Sigmoid colon (tissue), 7 donors: ENCODE measurements at places on chromosomes 1 and 21. TPM values are rescaled to one million over a fixed set of nuclear protein-coding genes. Genes with fewer than 3 reads are reported as not detected.

Gene PRKAA2
- 1.4 TPM for polyA plus RNA-seq

Gene ARHGAP30
- polyA plus RNA-seq = 37.8 TPM

Gene ADGRL4
- 0.60 TPM for polyA plus RNA-seq

Gene ZNF593OS
- polyA plus RNA-seq = not detected

Gene NTMT2
- not detected for polyA plus RNA-seq

Gene ASCL5
- not detected for polyA plus RNA-seq

Gene EDN2
- polyA plus RNA-seq = 4.8 TPM

Gene DENND2C
- 0.29 TPM for polyA plus RNA-seq

Gene CFHR2
- polyA plus RNA-seq = not detected

Gene GABRD
- not detected for polyA plus RNA-seq

Gene CA6
- polyA plus RNA-seq = not detected

Gene DNAJC6
- polyA plus RNA-seq = 0.23 TPM

Gene CFHR5
- not detected for polyA plus RNA-seq

Gene REN
- 0.32 TPM for polyA plus RNA-seq

Gene DDX59
- polyA plus RNA-seq = 16.8 TPM

Gene LRRC39
- not detected for polyA plus RNA-seq

Gene CASZ1
- 4.2 TPM for polyA plus RNA-seq

Gene MTARC2
- 4.8 TPM for polyA plus RNA-seq

Gene PCP4
- polyA plus RNA-seq = not detected

Gene PTCH2
- not detected for polyA plus RNA-seq

Gene PTGS2
- 0.60 TPM for polyA plus RNA-seq

Gene TP73
- not detected for polyA plus RNA-seq

Gene C1orf53
- polyA plus RNA-seq = 12.9 TPM

Gene VWA5B1
- polyA plus RNA-seq = not detected

Gene ANGPTL1
- 5.4 TPM for polyA plus RNA-seq

Gene ADAMTS5
- polyA plus RNA-seq = 6.0 TPM

Gene OR10Z1
- polyA plus RNA-seq = not detected

Gene NDUFV3
- polyA plus RNA-seq = 22.6 TPM

Gene EPHA10
- polyA plus RNA-seq = 5.4 TPM

Gene CYP4X1
- not detected for polyA plus RNA-seq

Gene ACTL8
- not detected for polyA plus RNA-seq

Gene OR2L2
- polyA plus RNA-seq = not detected
